ENCODE measurements at places on chromosomes 4 and X.

GRCh38 chr4:99610605-99611175 is 36.1 kb downstream of the MTTP start:
- no peak for DNase-seq

GRCh38 chr4:128468123-128468989 is 180.7 kb upstream of the PGRMC2 start:
- no peak for DNase-seq

- DNase-seq: no peak
Observed at GRCh38 chr4:66330125-66330524, 659.8 kb upstream of the EPHA5 start.

DNA sequence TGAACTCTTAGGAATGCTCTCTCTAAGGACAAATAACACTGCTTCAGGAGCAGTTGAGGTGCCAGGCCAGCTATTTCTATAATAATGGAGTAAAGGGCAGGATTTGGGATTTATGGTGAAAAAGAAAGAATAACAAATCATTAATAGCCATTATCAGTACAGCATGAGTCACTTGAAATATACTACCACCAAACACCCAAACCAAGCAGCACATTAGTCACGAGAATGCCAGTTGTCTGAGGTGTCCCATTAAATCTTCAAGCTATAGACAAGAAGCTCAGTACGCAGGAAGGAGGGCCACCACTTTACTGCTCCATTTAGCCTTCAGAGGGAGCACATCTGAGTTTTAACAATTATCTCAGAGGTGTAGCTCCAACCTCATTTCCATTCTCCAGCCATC is 106.8 kb upstream of the MAGEA10 start:
- no peak for DNase-seq

DNA sequence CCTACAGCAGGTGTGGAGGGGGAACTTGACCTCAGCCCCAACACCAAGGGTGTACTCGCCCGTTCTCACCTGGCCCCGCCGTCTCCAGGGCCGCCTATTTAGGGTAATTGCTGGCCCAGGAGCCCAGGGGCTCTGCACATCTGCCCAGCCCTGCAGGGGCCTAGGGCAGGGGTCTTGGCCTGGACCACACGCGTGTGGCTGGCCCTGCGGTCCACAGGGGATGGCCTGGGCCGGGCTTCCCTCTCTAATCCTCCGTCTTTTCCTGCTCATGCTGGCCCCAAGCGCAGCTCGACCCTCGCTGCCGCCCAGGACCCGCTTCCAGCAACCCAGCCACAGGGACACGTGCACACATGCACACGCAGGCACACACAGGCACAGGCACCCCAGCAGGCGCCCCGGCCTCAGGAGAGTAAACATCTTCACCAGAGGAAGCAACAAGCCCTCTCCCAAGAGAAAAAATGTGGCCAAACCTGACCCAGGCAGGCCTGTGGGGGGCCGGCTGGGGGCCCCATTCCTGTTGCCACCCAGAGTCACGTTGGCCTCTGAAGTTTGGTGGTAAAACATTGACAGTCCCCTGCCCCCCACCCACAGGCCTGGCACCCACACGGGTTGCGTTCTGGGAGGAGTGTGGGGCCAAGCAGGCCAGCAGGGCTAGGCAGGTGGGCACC is 24.6 kb upstream of the FGFR3 start:
- DNase-seq: no peak

Measured in stimulated activated CD8-positive, alpha-beta memory T cell treated with anti-CD3 and anti-CD28 coated beads, Interleukin-15, amount 100 ng/mL, for 1 hour (primary cell).